ENCODE measurements at places on chromosomes 11 and 22. TPM values are rescaled to one million over a fixed set of nuclear protein-coding genes. Genes with fewer than 3 reads are reported as not detected.

The RFPL1 gene
- total RNA-seq, result not detected

The SLC35F2 gene
- 14.9 TPM for total RNA-seq

The ALDH3B1 gene
- 11.7 TPM for total RNA-seq

DNA sequence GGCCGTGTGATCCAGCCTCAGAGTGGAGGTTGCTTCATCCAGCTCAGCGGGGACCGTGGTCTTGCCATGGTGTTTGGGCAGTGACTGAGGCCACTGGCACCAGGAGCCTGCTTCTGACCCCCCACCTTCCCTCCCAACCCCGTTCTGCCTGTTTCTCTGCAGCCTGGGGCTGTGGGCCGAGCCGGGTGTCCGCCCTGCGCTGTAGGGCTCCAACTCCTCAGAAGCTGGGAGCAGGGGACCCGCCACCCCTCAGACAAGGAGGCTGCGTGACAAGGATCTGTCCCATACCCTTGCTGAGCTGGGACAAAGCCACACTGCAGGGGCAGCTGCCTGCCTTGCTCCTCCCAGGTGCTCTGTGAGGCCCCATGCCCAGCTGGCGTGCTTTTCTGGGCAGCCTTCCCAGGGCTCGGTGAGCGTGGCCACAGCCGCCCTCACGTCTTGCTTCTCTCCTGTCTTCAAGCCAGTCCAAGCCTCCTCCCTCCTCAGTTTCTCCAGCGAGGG lies 11.7 kb upstream of the ARFGAP3 start:
- no peak for DNase-seq

- DNase-seq, result no peak
Measured at GRCh38 chr11:468493-468892, 18.4 kb downstream of the PTDSS2 start.

DNA sequence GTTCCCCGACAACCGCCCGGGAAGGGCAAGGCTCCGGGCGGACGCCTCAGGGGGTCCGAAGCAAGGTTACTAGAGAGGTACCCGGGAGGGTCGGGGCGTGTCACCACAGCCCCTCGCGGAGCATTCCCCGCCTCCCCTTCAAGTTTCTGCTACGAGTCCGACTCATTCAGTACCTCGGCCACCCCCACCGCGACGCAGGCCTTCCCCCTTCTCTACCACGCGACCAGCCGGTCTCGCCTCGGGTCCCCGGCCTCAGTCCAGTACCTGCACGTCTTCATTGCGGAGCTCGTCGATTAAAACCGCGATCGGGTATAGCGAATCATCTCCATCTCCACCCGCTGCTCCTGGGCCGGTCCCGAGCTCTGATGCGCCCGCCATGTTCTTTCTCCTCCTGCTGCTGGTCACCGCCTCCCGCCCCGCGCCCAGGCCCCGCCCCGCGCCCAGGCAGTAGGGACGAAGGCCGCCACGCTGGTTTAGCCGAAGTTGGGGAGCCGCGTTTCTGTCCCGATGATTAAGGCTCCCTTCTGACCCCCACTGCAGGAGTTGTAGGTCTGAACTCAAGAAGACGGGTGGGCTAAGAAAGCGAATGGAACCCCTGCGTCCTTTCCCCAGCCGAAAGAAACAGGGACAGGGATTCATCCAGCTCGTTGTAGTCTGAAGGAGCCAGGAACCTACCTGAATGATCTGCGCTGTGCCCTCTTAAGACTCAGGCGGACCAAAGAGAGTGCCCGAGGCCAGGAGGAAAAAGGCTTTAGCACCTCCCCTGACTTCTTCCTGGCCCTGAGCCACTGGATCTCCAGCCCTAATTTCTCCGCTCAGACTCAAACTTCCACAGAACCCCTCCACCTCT lies at the start of gene PPP2R1B:
Gene PPP2R1B (minus strand): TSS at position 406 of the 850 bp plus-strand sequence. CDS start 28 bp downstream, at position 378.
- DNase-seq, result peak; percentile 88

DNA sequence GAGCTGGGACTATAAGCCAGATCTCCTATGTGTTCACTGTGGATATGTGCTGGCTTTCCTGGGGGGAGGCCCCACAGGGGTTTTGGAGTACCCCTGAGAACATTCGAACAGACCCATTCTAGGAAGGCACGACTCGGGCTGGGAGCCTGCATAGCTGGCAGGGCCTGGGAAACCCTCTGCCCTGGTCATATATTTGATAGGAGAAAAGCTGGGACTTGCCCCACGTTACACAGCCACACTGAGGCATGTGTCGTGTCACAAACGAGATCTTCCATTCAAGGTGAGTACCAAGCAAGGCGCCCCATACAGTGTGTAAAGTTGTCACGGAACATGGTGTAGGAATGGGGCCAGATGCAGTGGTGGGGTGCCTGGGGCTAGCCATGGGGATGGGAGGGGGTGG lies 11.2 kb downstream of the MYO7A start:
- DNase-seq, result no peak

- peak; percentile 45 for DNase-seq
Measured at GRCh38 chr11:93537767-93538261, 5.4 kb downstream of the SMCO4 start.

DNA sequence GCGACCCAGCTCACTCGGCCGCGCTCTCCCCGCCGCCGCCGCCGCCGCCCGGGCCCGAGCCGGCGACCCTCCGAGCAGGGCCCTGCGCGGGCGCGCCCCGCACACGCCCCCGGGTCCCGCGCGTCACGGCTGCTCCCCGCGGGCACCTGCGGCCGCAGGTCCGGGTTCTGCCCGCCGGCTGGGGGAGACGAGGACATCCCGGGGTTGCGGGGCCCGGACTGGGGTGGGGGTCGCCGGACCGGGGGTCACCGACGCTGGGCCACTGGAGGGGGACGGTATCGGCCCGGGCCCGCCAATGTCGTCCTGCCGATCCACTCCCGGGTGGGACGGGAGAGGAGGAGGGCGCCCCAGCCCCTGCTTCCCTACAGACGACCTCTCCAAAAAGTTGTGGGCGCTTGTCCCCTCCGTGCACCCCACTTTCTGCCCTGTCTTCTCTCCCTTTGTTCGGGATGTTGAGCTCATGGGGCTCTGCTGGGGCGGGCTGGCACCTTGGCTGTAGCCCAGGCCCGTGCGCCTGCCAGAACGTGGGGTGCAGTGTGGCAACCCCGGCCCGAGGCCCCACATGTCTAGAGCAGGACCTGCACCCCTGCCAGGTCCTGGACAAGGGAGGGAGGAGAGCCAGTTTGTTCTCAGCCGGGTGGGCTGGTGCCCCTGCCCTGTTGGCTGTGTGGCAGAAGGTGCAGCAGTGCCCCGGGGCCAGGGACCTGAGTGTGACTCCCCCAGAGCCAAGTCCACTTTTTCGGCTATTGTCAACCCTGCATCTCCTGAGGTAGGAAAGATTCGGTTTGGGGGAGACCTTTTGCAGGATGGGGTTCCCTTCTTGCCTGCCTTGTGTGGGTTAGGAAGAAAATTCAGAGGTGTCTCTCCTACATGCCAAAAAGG lies 40.2 kb upstream of the CELSR1 start:
- DNase-seq, result peak; percentile 33

DNA sequence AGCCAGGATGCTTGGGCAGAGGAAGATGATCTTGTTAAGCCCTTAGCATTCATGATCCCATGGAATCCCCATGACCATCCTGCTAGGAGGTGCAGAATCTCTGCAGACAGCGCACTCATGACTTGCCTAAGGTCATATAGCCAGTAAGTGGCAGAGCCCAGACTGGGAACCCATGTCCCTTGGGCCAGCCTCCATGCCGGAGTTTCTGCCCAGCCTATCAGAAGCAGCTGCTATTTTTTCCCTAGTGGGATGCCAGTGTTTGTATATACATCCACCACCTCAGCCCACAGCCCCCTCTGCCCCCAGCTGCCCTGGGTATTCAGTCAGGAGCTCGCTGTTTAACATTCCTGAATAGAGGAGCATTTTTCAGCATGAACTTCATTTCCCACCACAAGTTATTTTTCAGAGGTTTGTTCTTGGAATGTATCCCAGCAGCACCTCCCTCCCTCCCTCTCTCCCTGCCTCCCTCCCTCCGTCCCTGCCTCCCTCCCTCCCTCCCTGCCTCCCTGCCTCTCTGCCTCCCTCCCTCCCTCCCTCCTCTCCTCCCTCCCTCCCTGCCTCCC lies 34.4 kb upstream of the SUSD2 start:
- DNase-seq, result peak; percentile 67

DNA sequence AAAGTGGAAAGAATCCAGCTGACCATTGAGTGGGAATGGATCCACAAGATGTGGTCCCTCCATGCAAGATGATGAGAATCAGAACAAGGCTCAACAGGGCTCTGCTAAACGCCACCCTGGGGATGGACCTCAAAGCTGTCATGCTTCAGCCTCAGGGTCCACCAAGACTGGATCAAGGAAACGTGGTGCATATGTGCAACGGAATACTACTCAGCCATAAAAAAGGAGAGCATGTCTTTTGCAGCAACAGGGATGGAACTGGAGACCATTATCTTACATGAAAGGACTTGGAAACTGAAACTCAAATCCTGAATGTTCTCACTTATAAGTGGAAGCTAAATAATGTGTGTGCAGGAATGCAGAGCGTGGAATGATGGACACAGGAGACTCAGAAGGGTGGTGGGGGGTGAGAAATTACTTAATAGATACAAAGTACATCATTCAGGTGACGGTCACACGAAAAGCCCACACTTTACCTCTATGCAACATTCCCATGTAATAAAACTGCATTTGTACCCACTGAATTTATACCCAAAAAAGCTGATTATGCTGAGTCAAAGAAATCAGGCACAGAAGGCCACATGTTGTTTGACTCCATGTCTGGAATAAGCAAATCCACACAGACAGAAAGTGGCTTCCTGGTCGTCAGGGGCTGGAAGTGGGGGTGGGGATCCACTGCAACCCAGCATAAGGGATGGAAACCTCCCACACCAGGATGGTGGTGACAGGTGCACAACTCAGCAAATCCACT lies 116.1 kb downstream of the SHANK2 start:
- no peak for DNase-seq

DNA sequence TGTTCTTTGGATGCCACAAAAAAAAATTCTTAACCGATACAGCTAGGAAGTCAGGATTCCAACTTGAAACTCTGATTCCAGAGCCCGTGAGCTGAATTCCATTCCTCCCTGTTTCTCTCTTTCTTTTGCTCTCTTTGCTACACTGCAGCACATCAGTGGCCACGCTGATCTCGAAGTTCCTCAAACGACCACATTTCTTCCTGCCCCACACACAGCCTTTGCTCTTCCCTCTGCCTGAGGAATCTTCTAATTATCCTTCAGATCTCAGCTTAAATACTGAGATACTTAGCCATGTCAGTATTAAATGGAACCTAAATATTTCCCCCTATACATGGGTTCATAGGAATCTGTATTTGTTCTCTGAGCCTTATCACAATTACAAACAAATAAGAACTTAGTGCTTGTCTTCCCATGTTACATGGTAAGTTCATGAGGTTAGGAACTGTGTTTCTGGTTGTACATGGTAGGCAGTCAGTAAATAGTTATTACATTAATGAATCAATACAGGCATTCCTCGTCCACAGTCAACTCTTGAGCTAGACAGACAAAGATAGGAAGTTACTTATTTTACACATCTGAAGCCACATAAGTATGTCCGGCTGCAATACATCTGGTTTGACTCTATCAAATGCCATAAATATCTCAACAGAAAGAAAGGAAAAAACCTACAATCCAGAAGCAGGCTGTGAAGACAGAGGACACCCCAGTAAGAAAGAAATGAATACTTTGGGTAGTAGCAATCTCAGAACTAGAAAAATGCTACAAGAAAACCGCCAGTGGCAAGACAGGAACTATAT lies 86.6 kb downstream of the MAML2 start:
- no peak for DNase-seq

DNA sequence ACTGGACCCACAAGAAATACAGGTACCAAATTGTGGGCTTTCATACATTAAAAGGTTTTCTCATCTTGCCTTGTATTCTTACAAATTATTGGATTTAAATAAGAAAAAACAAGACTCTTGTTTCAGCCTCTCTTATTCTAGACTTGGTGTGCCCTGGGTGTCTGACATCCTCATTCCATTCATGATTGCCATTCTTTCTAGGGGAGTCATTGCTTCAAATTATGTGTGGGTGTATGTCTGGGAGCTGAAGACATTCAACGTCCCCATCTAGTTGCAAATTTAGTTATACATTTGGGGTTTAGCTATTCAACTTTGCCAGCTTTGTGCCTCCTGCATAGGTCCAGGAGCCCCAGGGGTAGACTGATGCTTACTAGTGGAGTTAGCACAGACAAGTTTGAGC lies 18.1 kb downstream of the MAML2 start:
- DNase-seq, result no peak

- DNase-seq, result no peak
Measured at GRCh38 chr11:117423046-117423575, 95.5 kb downstream of the CEP164 start.

GRCh38 chr11:30698425-30698824 lies 112.3 kb upstream of the MPPED2 start:
- DNase-seq, result no peak

GRCh38 chr22:25655371-25655935 lies 86.5 kb upstream of the MYO18B start:
- DNase-seq, result no peak
